Pancreas (tissue), 10 donors: ENCODE measurements at places on chromosomes 3 and 15. TPM values are rescaled to one million over a fixed set of nuclear protein-coding genes. Genes with fewer than 3 reads are reported as not detected.

- no peak overlapping the region for H3K4me3 ChIP-seq
- H3K4me1 ChIP-seq, result no peaks in the 10 kb centered on the region
- no peak overlapping the region for H3K27ac ChIP-seq
- no peaks in the 10 kb centered on the region for H3K36me3 ChIP-seq
- DNase-seq, result no peak
- H3K27me3 ChIP-seq, result no peaks in the 10 kb centered on the region
These were observed 402.2 kb upstream of the PROK2 start for GRCh38 chr3:72187131-72187530.

DNA sequence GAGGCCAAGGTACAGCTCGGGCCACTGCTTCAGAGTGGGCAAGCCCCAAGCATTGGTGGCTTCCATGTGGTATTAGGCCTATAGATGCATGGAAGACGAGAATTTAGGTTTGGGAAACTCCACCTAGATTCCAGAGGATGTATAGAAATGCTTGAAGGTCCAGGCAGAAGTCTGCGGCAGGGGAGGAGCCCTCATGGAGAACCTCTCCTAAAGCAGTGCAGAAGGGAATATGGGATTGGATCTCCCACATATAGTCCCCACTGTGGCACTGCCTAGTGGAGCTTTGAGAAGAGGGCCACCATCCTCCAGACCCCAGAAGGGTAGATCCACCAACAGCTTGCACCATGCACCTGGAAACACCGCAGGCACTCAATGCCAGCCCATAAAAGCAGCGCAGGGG lies 48.1 kb upstream of the XXYLT1 start:
- no peak overlapping the region for H3K27ac ChIP-seq
- H3K4me1 ChIP-seq, result no peaks in the 10 kb centered on the region
- no peak overlapping the region for H3K4me3 ChIP-seq
- no peak for DNase-seq
- H3K27me3 ChIP-seq, result no peaks in the 10 kb centered on the region

RPS27L gene
- 129 TPM for polyA plus RNA-seq

SLITRK3 gene
- not detected for polyA plus RNA-seq

- no peaks in the 10 kb centered on the region for H3K36me3 ChIP-seq
- H3K27me3 ChIP-seq, result no peaks in the 10 kb centered on the region
- DNase-seq, result no peak
- no peak overlapping the region for H3K27ac ChIP-seq
- H3K4me1 ChIP-seq, result peaks cover 3% of the 10 kb centered on the region
These were observed 560.8 kb upstream of the TBL1XR1 start for GRCh38 chr3:177758126-177758525.

USP3 gene
- 28.5 TPM for polyA plus RNA-seq

ECE2 gene
- 25.4 TPM for polyA plus RNA-seq

OR5H6 gene
- polyA plus RNA-seq, result 0.12 TPM

ZDHHC19 gene
- not detected for polyA plus RNA-seq

DNA sequence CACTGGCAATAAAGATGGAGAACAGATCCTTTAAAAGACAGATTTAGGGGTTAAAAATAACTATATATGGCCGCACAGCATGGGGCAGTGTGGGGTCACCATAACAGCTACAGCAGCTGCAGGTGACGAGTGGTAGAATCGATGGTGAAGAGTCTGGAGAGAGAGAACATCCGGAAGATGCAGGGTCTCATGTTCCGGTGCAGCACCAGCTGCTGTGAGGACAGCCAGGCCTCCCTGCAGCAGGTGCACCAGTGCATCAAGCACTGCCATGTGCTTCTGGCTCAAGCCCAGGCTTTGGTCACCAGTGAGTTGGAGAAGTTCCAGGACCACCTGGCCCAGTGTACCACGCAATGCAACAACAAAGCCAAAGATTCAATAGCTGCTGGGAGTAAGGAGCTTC lies 93.7 kb upstream of the IMPG2 start:
- no peaks in the 10 kb centered on the region for H3K36me3 ChIP-seq
- no peaks in the 10 kb centered on the region for H3K27me3 ChIP-seq
- no peaks in the 10 kb centered on the region for H3K4me1 ChIP-seq
- H3K4me3 ChIP-seq, result no peak overlapping the region
- no peak for DNase-seq

DNA sequence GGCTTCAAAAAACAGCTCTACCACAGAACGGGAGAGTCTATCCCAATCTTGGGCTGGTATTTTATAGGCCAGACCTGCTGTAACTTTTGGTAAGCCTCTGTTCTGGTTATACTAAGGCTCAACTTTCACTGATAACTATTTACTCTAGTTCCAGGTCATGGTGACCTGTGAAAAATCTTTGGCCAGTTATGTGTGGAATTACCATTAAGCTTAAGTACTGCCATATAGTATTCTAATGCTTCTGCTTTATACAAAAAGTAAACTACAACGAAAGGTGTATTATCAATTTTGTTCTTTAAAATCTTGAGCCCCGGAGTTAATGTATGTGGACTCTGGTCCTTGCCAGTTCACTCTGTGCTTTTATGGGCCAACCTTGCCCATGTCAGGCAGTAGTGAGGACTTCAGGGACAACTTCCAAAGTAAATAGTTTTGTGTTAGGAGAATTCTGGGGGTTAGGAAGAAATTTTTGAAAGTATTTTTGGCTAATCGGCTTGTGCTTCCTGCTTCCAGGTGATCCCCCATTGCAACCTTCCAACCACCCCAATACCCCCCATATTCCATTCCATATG lies 6.4 kb downstream of the SIAH2 start:
- no peak for DNase-seq
- H3K27ac ChIP-seq, result no peak overlapping the region
- H3K4me3 ChIP-seq, result no peak overlapping the region
- H3K36me3 ChIP-seq, result no peaks in the 10 kb centered on the region

NDUFB5 gene
- polyA plus RNA-seq, result 52.0 TPM

DNA sequence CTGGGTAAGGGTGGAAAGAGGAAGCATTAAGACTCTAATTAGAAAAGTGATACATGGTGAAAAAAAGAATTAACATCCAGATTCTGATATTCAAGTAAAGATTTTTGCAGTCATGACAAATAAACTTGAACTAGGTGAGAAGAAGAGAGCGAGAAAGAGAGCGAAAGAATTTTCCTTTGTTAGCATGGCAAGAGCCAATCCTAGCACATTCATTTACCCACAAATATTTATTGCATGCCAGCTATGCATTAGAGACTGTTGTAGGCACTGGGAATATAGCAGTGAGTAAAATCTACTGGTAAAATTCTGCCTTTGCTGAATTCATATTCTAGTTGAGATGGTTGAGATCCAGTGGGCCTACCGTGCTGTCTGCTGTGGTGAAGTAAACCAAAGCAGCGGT lies 177.9 kb upstream of the DPH6 start:
- H3K27ac ChIP-seq, result no peak overlapping the region
- no peaks in the 10 kb centered on the region for H3K4me1 ChIP-seq
- H3K4me3 ChIP-seq, result no peak overlapping the region
- no peaks in the 10 kb centered on the region for H3K27me3 ChIP-seq
- DNase-seq, result no peak

RPL39L gene
- 2.2 TPM for polyA plus RNA-seq

SATB1 gene
- 23.0 TPM for polyA plus RNA-seq

DNA sequence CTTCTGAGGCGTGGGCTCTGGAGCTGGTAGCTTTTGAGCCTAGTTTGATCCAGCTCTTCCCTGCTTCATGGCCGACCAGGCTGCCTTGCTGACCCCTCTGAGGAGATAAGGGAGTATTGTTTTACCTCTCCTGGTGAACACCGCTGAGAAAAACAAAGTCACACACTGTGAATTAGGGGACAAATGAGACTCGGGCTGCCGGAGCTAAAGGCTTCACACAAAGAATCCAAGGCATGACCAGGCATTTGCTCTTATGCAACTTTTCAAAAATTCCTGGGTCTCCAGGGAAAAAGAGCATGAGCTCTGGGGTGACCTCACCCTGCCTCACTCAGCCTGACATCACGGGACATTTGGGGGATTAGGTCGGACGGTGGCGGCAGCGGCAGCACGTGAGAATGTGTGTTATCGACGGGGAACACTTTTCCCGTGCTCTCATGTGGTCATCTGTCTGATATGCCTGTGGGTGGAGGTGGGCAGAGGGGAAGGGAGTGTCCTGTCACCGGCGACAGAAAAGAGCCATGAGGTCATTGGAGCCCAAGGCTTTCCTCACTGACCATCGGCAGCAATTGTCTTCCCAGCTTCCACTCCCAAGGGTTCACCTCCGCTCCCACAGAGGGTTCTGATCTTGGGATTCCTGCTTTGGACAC lies 61.0 kb downstream of the TMEM44 start:
- H3K27me3 ChIP-seq, result no peaks in the 10 kb centered on the region
- DNase-seq, result no peak

SV2B gene
- polyA plus RNA-seq, result 0.53 TPM

GRCh38 chr3:126664591-126665214 lies 9.8 kb upstream of the TXNRD3 start:
- no peak overlapping the region for H3K4me3 ChIP-seq
- no peak for DNase-seq
- no peak overlapping the region for H3K27ac ChIP-seq
- no peaks in the 10 kb centered on the region for H3K27me3 ChIP-seq
- H3K36me3 ChIP-seq, result no peaks in the 10 kb centered on the region

SLC6A1 gene
- 0.68 TPM for polyA plus RNA-seq

DNA sequence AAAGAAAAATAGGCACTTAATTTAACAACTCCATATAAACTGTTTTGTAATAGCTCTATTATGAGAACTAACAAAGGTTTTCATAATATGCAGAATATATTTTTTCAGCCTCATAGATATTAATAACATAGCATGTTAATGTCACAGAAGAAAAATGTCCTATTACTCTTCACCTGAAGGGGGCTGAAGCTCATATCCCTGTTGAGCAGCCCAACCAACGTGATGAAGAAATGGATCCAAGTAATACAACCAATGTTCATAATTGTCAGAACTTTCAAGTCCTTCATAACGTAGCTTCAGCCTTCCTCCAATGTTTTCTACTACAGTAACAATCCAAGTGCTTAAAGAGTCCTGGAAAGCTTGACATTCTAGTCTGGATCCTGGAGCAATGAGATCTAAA lies 34.5 kb upstream of the STIMATE start:
- no peaks in the 10 kb centered on the region for H3K27me3 ChIP-seq
- H3K4me3 ChIP-seq, result no peak overlapping the region
- no peaks in the 10 kb centered on the region for H3K36me3 ChIP-seq
- H3K4me1 ChIP-seq, result no peaks in the 10 kb centered on the region
- DNase-seq, result no peak
